ENCODE measurements at places on chromosomes 7 and 10.

DNA sequence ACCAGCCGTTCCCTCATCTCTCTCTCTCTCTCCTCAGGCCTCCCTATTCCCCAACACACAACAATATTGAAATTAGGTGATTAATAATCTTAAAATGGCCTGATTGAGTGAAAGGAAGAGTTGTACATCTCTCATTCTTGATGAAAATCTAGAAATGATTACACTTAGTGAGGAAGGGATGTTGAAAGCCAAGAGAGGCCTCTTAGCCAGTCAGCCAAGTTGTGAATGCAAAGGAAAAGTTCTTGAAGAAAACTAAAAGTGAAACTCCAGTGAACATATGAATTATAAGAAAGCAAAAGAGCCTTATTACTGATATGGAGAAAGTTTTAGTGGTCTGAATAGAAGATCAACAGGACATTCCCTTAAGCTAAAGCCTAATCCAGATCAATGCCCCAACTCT, 695.1 kb downstream of the GRID1 start:
- no peak for DNase-seq

DNA sequence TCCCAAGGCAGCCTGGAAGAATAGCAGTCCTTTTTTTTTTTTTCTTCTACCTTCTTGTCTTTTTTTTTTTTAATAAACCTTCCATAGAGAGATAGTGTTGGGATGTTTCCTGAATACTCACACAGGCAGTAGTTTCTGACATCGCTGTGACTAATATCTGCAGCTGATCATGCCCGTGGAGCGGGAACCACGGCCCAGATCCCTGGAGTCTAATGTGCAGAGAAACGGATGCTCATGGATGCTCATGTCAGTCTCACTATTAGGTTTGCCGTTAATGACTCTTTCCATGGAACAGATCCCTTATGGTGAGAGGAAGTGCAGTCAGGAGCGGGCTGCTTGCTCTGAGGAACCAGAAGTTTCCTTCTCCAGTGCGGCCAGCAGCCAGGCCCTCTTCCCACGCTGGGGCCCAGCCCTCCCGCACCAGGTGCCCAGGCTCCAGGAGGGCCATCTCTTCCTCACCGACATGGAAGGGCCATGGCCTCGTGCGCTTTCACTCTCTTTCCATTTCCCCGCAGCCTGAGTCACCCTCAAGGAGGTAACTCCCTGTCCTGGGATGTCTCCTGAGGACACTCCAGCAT, 132.5 kb downstream of the WDR37 start:
- no peak for DNase-seq

- DNase-seq, result peak; percentile 32
Measured at GRCh38 chr7:1742555-1743303, 72.7 kb downstream of the ELFN1 start.

- no peak for DNase-seq
Measured at GRCh38 chr7:155132431-155132830, 62.3 kb downstream of the HTR5A start.

DNA sequence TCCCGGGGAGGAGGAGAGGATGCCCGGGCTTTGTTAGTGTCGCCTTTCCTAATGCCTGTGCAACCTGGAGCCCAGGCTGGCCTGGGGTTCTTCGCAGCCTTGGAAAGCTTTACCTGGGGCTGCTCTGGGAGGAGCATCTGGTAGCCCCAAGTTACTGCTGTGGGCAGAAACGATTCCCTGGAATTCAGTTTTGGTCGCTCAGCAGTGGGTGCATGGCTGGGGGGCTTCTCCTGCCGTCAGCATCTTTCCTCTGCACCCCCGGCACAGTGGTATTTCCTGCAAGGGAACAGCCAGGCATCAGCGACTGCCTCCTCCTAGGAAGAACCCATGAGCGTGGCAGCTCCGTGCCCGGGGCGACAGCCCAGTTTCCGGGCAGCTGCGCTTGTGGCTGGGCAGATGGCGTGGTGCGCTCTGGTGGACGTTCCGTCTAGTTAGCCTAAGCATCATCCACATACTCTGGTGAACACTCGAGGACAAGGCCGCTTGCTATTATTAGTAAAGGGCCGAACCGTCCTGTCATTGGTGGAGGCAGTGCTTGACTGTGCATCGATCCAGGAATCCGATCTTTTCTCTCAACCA, 107.0 kb upstream of the BTBD16 start:
- no peak for DNase-seq

GRCh38 chr7:118082506-118082905, 101.5 kb upstream of the LSM8 start:
- DNase-seq, result no peak

DNA sequence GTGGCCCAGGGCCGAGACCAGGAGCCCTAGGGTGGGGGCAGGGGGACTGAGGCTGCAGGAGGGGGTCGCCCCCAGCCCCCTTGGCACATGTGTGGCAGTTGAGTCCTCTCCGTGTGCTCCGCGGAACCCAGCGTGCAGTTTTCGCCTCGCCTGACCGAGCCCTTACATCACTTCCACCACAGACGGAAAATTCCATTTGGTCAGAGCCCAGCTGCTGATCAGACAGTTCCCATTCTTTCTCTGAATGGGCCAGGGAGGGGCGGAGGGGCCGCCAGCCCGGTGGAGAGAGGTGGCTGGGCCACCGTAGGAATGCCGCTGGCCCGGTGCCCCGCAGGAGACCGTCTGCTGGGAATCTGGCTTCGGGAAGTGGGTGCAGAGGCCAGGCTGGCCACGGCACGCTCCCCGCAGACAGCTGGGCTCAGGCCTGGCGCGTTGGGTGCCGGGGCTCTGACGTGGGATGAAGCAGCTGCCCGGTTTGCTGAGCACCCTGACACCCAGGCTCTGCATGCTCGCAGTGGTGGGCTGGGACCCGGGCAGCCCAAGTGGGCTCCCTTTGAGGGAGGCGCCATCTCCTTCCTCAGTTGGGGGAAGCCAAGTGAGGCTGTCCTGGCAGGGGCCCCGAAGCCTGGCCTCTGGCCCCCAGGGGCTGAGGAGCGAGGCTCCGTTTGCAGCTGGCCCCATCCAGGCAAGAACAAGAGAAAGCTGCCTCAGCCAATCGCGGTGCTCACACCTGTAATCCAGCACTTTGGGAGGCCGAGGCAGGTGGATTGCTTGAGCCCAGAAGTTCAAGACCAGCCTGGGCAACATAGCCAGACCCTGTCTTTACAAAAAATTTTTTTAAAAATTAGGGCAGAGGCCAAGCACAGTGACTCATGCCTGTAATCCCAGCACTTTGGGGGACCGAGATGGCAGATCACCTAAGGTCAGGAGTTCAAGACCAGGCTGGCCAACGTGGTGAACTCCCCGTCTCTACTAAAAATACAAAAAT, 9.9 kb downstream of the TTYH3 start:
- peak; percentile 62 for DNase-seq

DNA sequence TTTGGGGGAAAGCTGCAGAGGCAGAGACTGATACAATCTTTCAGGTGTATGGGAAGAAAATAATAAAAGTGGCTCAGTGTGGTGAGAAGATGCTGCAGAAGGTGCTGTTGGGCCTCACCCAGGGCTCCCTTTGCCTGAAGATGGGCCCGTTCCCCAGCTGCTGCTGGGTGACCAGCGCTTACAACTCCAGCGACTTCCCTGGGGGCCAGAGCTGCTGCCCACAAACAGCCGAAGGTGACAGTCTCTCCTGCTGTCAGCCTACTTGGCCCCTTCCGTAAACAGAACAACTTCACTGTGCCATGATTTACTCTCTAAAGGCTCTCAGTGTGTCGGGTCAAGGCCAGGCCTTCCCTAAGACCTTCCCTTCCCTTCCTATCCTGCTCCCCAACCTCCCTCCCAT, 93.6 kb upstream of the PCBD1 start:
- no peak for DNase-seq

DNA sequence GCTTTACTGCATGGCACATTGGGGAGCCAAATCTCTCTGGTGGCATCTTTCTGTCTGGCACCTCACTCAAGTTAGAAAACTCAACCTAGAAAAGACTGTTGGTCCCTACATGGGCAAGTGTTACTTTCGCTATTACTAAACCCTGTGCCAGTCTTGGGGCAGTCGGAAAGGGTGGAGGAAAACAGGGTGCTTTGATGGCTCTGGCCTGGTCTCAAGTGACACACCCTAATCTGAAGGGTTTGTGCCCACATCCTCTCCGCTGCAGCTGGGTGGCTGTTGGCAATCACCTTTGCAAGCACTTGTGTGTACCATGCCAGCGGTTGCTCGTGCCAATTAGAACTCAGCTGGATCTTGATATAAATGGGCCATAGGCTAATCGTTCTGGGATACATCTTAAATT, 159.8 kb upstream of the ITGB1 start:
- DNase-seq, result peak; percentile 86

GRCh38 chr10:130108934-130109604, 1.6 kb downstream of the C10orf143 start:
- no peak for DNase-seq

DNA sequence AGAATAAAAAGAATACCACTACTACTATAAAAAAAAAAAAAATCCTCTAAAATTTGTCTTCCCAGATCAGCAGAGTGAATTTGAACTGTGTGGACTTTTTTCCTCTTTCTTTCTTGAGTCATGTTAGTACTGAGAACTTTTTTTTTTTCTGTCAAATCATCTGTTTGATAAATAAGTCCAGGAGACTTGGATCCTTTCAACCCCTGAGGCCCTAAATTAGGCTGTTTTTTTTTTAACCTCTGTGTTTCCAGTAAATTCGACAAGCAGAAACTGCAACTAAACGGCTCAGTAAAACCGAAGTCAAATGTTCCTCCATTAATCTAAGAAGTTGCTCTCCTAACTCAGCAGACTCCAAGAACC, 2.7 kb downstream of the MAP3K8 start:
- no peak for DNase-seq

DNA sequence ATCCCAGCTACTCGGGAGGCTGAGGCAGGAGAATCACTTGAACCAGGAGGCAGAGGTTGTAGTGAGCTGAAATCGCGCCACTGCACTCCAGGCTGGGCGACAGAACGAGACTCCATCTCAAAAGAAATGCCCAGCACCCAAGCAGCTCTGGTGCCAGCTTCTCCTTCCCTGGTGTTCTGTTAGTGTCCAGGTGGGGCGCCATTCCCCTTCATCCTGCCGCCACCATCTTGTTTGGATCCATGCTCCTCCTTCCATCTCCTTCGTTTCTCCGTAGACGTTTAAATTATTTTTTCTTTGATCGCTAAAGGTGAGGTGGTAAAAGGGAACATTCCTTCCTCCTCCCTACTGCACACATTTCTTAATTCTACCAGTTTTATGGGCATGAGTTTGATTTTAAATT, 30.3 kb downstream of the PROSER2 start:
- no peak for DNase-seq

GRCh38 chr10:105706281-105707026, 1065.4 kb downstream of the SORCS3 start:
- no peak for DNase-seq

GRCh38 chr10:117441812-117442443, 66.7 kb upstream of the PDZD8 start:
- DNase-seq, result peak; percentile 18

DNA sequence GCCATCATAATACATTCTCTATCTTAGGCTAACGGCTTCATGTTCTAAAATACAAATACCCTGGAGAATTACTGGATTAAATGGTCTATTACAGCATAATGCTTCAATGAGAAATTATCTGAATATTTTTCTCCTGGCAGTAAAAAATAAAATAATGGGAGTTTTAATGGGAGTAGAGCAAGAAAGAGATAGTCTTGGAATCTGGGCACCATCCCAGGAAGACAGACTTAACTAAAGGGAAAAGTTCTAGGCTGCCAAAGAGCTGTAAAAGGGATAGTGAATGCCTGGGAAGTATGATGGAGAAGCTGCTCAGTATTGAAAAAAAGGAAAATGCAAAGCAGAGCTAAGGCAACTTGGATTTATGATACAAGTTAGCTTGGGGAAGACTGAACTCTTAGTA, 12.1 kb upstream of the SYPL1 start:
- no peak for DNase-seq

DNA sequence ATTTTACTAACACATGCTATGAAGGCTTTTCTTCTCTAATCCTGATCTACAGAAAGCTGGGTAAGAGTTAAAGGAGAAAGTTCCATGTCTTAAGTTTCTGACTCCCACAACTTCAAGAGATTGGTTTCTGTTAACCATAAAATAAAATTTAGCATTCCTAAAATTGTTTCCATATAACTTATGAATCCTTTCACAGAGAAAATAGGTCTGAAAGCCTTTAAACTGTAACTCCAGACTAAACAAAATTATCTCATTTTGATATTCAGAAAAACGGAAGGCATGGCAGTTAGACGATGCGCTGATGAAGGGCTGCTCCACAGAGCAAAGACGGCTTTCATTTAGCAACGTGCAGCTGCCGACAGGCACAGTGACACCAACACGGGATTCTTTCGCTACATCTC, 133.3 kb downstream of the SLC25A13 start:
- no peak for DNase-seq

Data from CD4-positive, alpha-beta T cell treated with Interleukin-4 for 1 hour (primary cell).